ENCODE measurements at places on chromosomes 5 and 9.
A peak's percentile ranks its signal among the peaks of the same experiment; 100 is the strongest.

DNA sequence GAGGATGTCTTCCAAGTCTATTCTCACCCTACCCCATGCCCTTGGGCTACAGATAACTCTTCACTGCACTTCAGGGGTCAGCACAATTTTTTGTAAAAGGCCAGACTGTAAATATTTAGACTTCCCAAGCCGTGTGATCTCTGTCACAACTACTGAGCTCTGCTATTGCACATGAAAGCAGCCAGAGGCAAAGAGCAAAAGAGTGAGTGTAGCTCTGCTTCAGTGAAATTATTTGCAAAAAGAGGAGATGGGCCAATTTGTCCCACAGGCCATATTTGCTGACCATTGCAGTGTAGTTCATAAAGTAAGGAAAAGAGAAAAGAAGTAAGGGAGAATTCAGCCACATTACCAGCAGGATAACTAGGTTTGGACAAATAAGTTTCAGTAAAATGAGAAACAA lies 7.0 kb upstream of the MOCS2 start:
- no peak for DNase-seq
- H3K4me3 ChIP-seq: no peak overlapping the region
- H3K27ac ChIP-seq: no peak overlapping the region
- H3K27me3 ChIP-seq: no peaks in the 10 kb centered on the region
- H3K36me3 ChIP-seq: no peaks in the 10 kb centered on the region

GRCh38 chr5:43573058-43573457 lies 16.2 kb upstream of the PAIP1 start:
- no peak overlapping the region for H3K27ac ChIP-seq
- no peaks in the 10 kb centered on the region for H3K27me3 ChIP-seq
- no peaks in the 10 kb centered on the region for H3K36me3 ChIP-seq
- H3K4me1 ChIP-seq: no peaks in the 10 kb centered on the region

DNA sequence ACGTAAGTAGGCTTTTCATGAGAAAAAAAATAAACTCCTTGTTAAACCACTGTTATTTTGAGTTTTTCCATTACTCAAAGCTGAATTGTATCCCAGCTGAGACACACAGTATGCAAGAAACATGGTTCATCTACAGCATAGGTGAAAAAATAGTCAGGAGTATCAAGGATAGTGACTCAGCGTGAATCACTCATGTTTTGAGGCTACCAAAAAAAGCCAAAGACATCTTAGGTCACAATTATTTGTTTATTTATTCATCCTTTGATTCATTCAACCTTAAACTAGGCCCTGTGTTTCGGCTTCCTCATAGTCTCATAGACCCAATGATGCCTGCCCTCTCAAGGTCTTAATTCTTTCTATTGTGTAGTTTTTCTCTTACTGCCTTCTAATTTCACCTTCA lies 32.9 kb upstream of the STX17 start:
- no peaks in the 10 kb centered on the region for H3K27me3 ChIP-seq
- H3K4me1 ChIP-seq: peaks cover 8% of the 10 kb centered on the region
- H3K36me3 ChIP-seq: no peaks in the 10 kb centered on the region
- no peak overlapping the region for H3K4me3 ChIP-seq
- DNase-seq: no peak
- no peak overlapping the region for H3K27ac ChIP-seq

DNA sequence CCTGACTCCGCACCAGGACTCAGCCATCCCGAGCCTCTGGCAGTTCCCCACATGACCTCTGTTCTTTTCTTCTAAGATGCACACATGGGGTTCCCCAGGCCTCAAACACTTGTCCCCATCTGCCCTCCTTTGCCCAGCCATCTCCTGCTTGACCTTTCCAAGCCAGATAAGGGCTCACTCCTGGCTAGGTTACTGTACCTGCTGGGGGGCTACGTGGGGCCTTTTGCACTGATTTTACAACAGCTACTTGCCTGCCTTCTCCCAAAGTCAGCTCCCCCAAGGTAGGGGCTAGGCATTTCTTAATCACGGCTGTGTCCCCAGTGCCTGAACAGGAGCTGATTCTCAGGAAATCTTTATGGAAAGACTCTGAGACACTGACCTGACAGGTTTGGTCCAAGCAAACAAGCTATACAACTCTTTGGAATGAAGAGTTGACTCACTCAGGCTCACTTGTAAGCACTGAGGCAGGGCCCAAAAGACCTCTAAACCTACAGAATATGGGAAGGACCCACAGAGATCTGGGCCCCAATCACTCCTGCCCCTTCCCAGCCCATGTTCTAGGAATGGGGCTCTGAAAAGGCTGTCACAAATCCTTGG lies 2.5 kb downstream of the MACROH2A1 start:
- no peaks in the 10 kb centered on the region for H3K27me3 ChIP-seq
- peaks cover 22% of the 10 kb centered on the region for H3K36me3 ChIP-seq
- H3K4me1 ChIP-seq: peaks cover 13% of the 10 kb centered on the region
- peak overlapping the region; percentile 85 for H3K4me3 ChIP-seq

DNA sequence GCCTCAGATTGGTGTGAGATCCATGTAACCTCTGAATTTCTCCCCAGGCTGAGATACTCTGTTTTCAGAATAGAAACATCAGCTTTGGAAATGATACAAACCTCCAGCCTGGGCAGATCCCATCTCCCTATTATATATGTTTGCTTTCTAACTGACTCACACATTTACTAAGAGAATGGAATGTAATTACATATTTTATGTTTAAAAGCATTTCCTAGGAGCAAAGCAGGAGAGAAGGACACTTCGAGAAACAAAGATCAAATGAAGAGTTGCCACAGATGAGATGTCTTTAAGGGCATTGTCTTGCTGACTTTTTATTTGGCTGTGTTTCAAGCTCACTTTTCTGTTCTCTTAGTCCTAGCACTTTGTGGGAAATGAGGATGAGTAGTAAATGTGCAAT lies 96.3 kb downstream of the CDH18 start:
- H3K27me3 ChIP-seq: no peaks in the 10 kb centered on the region
- DNase-seq: no peak
- H3K36me3 ChIP-seq: no peaks in the 10 kb centered on the region
- H3K27ac ChIP-seq: no peak overlapping the region

DNA sequence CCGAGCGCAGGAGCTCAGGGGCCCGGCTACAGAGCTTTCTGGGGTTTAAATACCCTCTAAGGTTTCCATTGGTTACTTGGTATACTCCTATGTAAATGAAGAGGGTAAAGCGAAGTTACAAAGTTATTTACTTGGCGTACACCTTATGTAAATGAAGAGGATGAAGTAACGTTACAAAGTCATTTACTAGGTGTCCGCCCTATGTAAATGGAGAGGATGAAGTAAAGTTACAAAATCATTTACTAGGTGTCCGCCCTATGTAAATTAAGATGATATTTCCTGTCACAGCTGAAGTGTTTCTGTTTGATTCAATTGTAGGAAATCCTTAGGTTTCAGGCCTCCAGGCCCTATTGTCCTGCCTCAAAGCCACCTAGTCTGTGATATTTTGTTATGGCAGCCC lies 358.2 kb downstream of the MTRR start:
- H3K36me3 ChIP-seq: no peaks in the 10 kb centered on the region
- H3K4me1 ChIP-seq: no peaks in the 10 kb centered on the region
- no peak for DNase-seq
- H3K27ac ChIP-seq: no peak overlapping the region

GRCh38 chr5:1808439-1808838 lies 7.2 kb downstream of the NDUFS6 start:
- H3K4me1 ChIP-seq: no peaks in the 10 kb centered on the region
- H3K4me3 ChIP-seq: no peak overlapping the region
- DNase-seq: no peak
- H3K36me3 ChIP-seq: peaks cover 91% of the 10 kb centered on the region

GRCh38 chr5:107485184-107485583 lies 185.6 kb downstream of the EFNA5 start:
- no peaks in the 10 kb centered on the region for H3K27me3 ChIP-seq
- no peak overlapping the region for H3K27ac ChIP-seq
- H3K4me1 ChIP-seq: peaks cover 3% of the 10 kb centered on the region
- DNase-seq: no peak

DNA sequence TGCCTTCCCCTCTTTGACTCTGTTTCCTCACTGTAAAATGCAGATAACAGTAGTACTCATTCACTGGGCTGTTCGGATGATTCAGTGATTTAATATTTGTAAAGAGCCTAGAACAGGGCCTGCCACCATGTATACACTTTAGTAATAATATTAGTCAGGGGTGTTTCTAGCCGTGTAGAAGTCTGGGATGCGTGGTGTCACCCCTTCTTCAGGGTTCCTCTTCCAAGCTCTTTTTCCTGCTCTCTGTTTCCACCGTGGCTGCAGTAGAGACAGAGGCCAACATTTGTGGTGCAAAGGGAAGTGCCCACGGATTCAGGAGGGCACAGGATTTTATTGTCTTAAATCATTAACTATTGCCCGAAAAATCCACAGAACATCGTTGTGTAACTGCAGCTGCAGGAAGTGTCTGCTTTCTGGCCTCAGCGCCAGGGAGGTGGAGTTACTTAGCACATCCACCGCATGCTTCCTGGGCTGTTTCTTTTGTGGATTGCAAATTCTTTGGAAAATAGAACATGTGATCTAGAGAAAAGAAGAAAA lies 61.7 kb downstream of the TRIO start:
- H3K4me3 ChIP-seq: no peak overlapping the region
- no peak for DNase-seq
- no peak overlapping the region for H3K27ac ChIP-seq
- peaks cover 29% of the 10 kb centered on the region for H3K27me3 ChIP-seq

DNA sequence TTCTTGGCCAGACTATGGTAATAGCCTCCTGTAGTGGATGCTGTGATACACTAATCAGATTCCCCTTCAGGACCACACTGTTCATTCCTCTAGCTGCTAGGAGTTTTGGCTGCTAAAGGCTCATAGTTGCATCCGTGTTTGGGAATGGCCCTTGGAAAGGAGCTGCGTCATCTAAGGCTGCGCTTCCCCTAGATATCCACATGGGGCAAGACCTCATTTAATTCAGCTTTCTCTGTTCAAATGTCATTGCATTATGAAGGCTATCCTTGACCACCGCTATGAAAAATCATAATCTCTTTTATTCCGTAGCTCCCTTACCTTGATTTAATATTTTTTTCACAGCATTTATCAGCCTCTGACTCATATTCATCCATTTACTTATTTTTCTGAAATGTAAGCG lies 258.3 kb upstream of the NR4A3 start:
- H3K27ac ChIP-seq: no peak overlapping the region
- no peak overlapping the region for H3K4me3 ChIP-seq
- H3K27me3 ChIP-seq: peaks cover 85% of the 10 kb centered on the region
- no peak for DNase-seq
- no peaks in the 10 kb centered on the region for H3K36me3 ChIP-seq

- DNase-seq: peak; percentile 86
- no peak overlapping the region for H3K27ac ChIP-seq
Measured at GRCh38 chr9:88533951-88534455, 975 bp upstream of the NXNL2 start.

DNA sequence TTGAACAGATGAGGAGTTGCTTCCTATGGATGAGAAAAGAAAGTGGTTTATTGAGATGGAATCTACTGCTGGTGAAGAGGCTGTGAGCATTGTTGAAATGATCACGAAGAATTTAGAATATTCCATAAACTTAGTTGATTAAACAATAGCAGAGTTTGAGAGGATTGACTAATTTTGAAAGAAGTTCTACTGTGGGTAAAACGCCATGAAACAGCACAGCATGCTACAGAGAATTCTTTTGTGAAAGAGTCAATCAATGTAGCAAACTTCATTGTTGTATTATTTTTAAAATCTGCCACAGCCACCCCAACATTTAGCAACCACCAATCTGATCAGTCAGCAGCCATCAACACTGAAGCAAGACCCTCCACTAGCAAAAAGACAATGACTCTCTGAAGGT lies 309.1 kb downstream of the SPOCK1 start:
- no peaks in the 10 kb centered on the region for H3K4me1 ChIP-seq
- DNase-seq: no peak
- no peak overlapping the region for H3K4me3 ChIP-seq
- H3K27ac ChIP-seq: no peak overlapping the region
- H3K36me3 ChIP-seq: no peaks in the 10 kb centered on the region

DNA sequence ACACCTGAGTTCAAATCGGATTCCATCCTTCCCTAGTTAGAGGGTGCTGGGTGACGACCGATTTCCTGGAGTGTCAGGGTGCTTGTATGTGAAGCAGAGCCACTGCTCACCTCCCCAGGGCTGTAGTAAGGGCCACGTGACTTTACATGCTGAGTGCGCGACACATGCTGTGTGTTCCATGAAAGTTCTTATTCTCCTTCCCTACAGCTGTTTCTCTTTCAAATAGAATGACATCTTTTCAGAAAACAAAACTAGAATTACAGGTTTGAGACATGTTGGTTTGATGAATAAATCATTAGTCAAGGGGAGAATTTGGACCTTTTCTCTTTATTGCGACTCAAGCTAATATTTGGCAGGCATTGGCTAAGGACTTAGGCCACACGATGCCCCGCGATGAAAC lies 113.1 kb downstream of the JMY start:
- H3K4me1 ChIP-seq: no peaks in the 10 kb centered on the region
- no peaks in the 10 kb centered on the region for H3K36me3 ChIP-seq
- H3K27ac ChIP-seq: no peak overlapping the region
- no peaks in the 10 kb centered on the region for H3K27me3 ChIP-seq

DNA sequence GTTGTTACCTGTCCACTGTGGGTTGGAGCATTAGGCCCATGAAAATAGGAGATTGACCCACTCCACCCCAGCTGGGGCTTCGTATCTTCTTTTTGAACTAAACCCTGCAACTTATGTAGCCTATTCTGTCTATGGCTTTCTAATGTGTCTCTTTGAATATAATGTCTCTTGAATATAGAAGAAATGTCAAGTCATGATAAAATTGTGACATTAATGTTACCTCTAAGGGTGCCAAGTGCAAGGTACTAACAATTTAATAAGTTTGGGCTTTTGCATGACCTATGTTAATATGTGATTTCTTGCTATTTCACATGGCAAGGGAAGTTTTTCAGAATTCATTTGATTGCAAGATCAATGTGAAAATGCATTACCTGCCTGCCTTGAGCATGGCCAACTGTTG lies 40.4 kb upstream of the PUM3 start:
- no peak overlapping the region for H3K4me3 ChIP-seq
- no peaks in the 10 kb centered on the region for H3K27me3 ChIP-seq
- DNase-seq: no peak
- no peak overlapping the region for H3K27ac ChIP-seq
- H3K4me1 ChIP-seq: no peaks in the 10 kb centered on the region

DNA sequence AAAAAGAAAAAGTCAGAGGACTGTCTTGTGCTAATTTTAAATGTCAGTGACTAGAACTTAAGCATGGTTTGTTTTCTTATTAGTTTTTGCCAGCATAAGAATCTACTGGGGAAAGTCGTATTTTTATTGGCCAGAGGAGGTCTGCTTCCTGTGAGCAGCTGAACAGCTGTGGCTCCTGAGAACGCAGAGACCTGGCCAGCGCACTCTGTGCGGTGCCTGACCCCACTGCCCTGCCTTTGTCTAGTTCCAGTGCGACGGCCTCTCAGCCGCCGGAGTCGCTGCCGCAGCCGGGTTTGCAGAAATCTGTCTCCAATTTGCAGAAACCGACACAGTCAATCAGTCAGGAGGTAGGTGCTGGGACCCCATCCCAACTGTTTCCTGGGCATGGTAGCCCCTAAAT lies 42.5 kb downstream of the PRRC2B start:
- no peak for DNase-seq
- peak overlapping the region; percentile 69 for H3K27ac ChIP-seq
- peaks cover 95% of the 10 kb centered on the region for H3K36me3 ChIP-seq
- no peaks in the 10 kb centered on the region for H3K27me3 ChIP-seq

All from endodermal cell (in vitro differentiated cells).